NCI-H446 treated with DMSO at 0.1 percent for 48 hours (cell line): ENCODE measurements at places on chromosomes 7 and 10.
A peak's percentile ranks its signal among the peaks of the same experiment; 100 is the strongest.

DNA sequence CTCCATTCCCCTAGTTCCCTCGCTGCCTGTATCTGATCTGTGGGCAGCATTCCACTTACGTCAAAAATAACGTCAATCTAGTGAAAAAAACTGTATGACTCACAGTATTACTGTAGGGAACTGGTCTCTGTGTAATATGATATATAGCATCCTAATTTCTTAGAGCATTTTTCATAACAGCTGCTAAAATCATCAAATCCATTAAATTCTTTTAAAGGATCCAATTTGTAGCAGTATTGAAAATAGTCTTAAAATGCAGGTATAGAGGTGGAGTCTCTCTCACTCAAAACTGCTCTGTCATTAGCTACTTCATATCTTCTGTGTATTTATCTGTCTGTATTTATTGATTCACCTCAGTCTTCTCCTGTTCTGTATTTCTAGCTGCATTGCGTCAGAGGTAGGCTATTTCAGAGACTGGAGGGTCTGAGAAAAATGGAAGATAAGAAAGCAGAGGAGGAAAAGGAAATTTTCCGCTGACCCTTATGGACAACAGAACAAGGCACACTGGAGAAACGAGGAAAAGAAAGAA is 59.9 kb downstream of the PON1 start:
- DNase-seq: no peak

- no peak for DNase-seq
These were observed 124.1 kb downstream of the ZNF365 start for GRCh38 chr10:62498271-62498670.

DNA sequence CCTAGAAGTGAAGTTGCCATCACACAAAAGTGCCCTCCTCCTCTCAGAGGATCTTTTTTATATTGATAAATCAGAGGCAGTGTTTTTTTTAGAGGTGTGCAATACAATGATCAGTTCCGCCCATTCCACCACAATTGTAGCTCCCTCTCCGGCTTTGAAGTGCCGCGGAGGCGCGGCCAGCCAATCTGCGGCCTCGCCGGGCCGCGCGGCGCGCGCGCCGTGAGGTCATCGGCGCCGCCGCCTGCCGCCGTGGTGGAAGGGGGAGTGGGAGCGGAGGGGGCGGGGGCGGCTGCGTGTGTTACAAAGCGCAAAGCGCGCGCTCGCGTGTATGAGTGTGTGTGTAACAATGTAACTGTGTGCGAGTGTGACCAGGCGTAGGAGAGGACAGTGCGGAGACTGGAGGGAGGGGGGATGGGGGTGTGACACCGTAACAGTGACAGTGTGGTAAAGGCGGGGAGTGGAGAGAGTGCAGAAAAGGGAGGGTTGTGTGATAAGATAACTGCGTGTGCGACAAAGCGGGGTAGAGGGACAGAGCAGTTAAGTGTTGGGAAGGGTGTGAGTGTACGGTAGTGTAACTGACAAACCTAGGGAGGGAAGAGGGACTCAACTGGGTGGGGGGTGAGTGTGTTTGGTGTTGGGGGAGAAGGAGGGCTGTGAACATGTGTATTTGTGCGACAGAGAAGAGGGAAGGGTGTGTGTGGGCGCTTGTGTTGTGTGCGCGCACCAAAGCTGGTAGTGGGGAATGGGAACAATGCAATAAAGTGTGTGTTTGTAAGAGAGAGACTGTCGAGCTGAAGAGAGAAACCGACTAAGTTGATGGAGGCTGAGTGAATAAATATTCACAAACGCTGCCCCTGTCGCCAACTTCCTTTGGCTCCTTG is at the start of gene SP8:
TSS of gene SP8 (minus strand) at position 108 of the 881 bp plus-strand sequence. CDS start at position 20, 88 bp downstream.
- peak; percentile 71 for DNase-seq

DNA sequence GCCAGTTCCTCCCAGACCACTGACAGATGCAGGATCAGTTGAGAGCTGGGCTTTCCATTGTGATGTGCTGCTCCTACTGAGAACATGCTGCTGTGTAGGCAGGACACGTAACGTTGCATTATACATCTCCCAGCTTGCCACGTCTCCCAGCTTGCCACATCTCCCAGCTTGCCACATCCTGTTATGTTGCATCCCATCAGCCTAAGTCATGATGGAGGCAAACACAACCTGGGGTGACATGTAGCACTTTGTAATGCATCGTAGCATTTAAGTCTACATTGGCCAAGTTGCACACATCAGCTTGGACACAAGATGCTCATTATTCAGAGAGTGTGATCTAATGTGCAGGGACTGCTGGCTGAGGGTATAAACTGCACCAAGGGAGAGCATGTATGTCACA is 73.3 kb upstream of the CHCHD3 start:
- DNase-seq: no peak

DNA sequence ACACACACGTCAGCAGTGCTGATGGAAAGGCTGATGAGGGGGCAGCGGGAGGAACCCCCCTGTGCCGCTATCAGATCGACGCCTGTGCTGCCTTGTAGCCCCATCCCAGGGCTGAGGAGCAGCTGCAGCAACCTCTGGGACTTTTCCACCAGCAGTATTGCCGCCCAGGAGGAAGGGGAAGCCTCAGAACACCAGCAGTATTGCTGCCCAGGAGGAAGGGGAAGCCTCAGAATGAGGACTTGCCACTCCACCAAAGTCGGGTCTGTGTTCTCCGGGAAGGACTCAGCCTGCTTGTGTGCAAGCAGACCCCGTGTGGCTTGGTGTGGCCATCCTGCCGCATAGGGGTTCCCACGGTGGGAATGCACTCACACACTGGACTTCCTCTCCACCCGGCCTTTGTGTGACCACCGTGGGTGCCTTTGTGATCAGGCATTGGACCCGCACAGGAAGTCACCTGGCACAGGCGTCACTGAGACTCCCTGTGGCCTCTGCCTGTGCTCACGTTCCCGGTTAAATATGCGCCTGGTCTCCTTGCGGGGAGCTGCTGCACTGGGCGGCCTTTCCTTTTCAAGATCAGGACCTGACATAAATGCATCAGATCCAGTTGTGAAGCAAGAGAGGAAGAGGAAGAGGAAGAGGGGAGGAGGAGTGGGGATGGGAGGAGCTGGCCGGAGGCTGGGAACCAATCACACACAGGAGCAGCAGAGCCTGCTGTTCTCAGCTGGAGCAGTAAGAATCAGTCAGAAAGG is 248.5 kb downstream of the DNAJB6 start:
- no peak for DNase-seq

- DNase-seq: no peak
These were observed 54.2 kb upstream of the CAMK2B start for GRCh38 chr7:44379366-44380188.

DNA sequence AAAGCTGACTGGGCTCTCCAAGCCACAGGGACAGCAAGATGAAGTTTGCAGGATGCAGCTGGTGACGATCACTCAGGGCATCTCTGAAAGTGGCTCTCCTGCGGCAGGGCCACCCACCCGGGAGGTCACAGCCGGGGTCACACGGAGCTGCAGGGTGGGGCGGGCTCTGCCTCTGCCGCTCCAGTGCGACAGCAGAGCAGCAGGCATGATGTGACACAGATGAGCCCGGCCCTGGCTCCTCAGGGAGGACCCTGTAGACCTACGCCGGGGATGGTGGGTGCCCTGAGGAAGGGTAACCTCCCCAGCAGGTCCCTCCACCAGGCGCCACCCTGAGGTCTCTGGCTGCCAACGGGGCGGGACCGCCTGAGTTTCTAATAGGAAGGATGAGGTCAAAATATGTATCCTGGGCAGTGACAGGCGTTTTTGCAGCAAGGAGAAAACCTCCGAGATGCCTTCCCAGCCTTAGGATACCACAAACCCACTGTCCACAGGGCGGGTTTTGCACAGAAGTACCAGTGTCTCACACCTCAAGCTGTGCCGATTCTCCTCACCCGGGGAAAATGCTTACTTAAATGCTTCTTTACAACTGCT is 114.8 kb upstream of the DIP2C start:
- no peak for DNase-seq

DNA sequence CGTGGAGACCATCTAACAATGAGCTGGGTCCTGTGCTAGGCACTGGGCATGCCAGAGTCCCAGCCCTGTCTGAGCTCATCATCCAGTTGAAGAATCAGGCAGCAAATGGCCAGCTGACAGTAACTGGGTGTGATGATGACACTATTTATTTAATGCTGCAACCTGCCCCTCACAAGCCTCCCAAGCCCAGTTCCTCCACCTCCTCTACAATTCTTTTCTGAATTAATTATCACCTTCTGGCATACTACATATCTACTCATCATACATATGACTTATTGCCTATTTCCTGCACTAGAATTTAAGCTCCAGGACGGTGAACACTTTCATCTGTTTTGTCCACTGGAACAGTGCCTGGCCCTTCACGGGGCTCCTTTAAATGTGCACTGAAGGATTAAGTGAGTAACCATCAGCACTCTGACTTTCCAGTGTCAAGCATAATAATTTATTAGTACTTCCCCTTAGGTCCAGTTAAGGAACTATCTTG is 96.7 kb upstream of the LAMB4 start:
- DNase-seq: no peak

- no peak for DNase-seq
These were observed 103.2 kb upstream of the PPIF start for GRCh38 chr10:79244068-79244442.

DNA sequence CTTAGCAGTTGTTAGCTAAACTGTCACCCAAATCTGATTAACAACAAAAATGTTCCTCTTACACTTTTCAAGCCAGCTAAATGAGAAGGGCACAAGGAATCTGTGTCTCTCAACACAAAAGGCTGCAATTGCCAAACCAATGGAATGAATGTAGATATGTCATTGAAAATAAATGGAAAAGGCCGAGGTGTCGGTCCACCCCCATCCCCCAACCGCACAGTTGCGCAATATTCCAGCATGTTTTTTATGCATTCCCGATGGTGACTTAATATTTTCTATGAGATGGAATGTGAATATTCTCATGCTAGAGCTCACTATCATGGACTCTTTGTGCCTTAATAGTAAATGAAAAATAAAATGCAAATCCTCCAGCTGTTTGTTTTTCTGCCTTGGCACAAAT is 181.6 kb upstream of the LRGUK start:
- no peak for DNase-seq

DNA sequence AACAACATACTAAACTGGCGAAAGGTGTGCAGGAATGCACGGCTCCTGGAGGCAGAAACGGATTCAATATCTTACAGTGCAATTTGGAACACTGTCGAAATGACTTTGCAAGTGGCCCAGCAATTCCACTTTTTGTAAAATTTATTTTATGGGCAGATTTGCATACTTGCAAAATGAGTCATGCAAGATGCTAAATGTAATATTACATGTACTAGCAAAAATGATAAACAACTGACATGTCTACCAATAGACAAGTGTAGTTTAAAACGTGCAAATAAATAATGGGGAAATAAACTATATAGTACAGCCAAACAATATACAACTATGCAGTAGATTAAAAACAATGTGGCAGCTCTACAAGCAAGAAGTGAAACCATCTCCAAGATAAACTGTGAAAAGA is 97.7 kb downstream of the ARHGAP12 start:
- DNase-seq: no peak

DNA sequence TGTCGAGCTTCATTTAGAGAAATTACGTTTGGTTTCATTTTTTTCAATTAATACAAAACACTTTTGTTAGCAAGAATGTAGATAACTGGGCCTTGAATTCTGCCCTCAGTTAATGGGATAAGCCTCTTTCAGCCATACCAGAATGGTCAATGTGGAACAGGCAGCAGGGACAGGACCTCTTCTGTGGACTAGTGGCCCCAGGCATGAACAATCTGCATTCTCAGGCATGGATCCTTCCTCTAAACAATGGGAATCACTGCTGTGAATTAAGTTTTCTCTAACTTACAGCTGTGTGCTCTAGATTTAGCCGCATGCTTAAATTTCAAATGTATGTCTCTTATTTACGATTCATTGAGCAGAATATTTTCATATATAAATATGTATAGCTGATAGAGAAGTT is 237.7 kb upstream of the PRKCQ start:
- DNase-seq: no peak
